ENCODE measurements at places on chromosomes 7 and 10.

DNA sequence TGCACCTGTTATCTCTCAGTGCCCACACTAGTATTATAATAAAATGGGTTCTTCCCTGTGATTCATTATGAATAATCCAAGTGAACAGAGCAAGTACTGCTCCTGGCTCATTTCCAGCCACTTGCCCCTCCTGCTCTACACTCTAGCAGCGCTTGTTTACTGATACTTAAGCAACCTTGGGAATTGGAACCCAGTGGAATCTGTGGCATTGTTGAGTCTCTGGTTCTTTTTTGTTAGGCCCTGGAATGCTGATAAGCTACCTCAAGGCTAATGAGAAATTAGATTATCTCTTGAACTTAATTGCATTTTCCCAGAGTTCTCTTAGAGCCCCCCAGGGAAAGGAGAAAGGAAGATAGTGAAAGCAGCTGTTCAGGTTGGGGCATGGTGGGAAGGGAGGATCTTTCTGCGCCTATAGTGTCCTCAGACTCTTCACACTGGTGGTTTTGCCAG, 34.0 kb downstream of the PRKAR2B start:
- DNase-seq, result no peak

GRCh38 chr10:57891201-57892006, 376.3 kb downstream of the IPMK start:
- DNase-seq, result no peak

DNA sequence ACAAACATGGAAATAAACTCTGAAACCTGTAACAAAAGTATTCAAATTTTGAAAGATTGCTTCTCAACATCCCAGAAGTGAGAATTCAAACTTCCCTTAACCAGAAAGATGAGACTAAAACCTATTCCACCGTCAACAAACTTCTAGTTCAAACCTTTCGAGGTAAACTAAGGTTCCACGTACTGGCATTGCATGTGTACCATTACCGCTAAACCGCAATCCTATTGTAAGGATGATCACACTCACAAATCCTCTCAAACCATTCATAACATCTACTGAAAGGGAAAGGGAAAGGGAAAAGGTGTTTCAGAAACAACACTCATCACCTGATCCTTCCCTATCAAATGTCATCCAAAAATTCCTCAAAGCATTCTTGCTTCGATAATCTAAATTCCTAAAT, 3.1 kb downstream of the SMURF1 start:
- DNase-seq, result no peak

GRCh38 chr7:951881-952547, 2.5 kb downstream of the ADAP1 start:
- DNase-seq, result no peak

- no peak for DNase-seq
Measured at GRCh38 chr10:130933008-130933390, 378.5 kb downstream of the TCERG1L start.

DNA sequence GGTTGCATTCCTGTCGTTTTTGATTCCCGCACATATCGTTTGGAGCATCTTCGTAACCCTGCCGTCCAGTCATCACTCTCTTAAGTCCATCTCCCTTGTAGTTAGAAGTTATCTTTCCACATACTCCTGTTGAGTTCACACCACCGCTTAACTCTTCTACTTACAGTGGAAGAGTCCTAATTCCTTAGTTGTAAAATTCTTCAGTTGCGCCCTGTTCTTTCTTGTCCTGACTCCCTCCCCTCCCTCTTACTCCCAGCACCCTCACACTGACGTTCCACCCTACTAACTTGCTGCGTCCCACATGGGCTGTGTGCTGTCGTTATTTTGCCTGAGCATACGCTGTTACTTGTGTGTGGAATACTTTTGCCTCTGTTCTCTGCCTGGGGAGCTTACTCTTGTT, 11.7 kb downstream of the DNAJB6 start:
- no peak for DNase-seq

GRCh38 chr7:10076660-10077300, 896.9 kb upstream of the PHF14 start:
- DNase-seq, result no peak

- DNase-seq, result no peak
Measured at GRCh38 chr10:47058961-47059391, 147.7 kb downstream of the PTPN20 start.

DNA sequence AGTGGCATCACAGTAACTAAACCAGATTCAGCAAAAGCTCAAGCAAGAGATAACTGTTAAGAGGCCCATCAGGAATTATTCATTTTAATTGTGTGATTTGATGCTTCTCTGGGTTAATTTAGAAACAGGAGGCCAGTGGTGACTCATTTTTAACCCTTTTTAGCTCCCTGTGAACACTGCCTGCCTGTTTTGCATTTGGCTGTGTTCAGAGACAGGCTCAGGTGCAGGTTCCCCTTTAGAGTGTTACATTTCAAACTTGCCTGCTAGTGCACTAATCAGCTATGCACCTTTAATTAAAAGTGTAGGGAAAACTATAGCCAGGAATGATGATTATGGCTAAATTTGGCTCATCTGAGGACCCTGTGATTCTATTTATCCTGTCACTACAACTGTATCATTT, 6.5 kb downstream of the STAMBPL1 start:
- no peak for DNase-seq

- peak; percentile 50 for DNase-seq
Measured at GRCh38 chr10:93352638-93353383, 129.3 kb downstream of the MYOF start.

- no peak for DNase-seq
Measured at GRCh38 chr7:92056286-92056685, 78.0 kb downstream of the CYP51A1 start.

- DNase-seq, result no peak
Measured at GRCh38 chr10:44552726-44553125, 167.8 kb upstream of the CXCL12 start.

DNA sequence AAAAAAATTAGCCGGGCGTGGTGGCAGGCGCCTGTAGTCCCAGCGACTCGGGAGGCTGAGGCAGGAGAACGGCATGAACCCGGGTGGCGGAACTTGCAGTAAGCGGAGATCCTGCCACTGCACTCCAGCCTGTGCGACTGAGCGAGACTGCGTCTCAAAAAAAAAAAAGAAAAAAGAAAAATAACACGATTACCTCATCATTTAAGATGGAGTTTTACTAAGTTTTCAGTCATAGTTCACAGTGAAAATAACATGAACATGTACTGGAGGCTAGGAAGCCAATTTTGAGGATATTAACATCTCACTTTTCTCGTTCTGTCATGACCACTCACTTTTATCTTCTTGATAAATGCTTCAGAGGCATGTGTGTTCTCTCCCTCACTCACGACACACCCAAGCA, 3.1 kb upstream of the RUNDC3B start:
- no peak for DNase-seq

Data from RPMI8226 (cell line).